ENCODE measurements at places on chromosomes 11 and 22.
A peak's percentile ranks its signal among the peaks of the same experiment; 100 is the strongest.

DNA sequence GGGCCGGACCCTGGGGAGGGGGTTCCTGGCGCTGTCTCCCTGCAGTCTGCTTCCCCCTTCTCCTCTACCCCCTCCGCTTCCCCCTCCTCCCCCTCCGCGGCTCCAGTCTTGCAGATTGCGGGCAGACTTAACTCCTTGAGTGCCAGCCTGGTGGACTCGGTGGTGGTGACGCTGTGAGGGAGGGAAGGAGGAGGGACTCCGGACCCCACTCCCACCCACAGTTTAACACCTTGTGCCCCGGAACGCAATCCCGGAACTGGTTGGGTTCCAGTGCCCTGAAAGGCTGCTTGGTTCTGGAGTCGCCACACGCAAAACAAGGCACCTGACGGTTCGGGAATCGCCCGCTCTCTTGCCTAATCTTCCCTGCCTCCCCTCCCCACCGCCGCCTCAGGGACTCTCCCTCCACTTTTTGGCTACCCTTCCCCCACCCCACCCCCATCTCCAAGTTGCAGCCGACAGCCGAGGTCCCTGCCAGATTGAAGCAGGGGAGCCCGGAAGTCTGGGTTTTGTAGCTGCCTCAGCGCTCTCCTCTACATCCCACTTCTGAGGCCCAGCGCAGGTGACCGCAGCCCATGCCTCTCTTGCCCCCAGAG is 3.9 kb upstream of the BCL9L start:
- DNase-seq, result peak; percentile 50

DNA sequence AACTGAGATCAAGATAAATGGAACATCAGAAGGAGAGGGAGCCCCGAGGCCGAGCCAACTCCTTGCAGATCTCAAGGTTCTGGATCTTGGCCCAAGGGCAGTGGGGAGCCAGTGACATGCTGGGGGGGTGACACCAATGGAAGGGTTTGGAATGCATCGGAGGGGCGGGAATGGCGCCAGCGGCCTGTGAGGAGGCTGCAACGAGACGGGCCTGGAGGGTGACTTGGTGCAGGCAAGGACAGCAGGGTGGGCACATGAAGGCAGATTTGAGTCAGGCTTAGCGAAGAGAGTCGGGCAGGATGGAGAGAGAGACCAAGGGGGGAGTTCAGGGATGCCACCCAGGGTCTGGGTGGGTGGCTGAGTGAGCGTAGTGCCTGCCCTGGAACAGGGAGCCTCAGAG is 23.2 kb downstream of the ELFN2 start:
- DNase-seq, result no peak

GRCh38 chr11:521177-521688 is 14.1 kb downstream of the HRAS start:
- DNase-seq, result no peak

- no peak for DNase-seq
Measured at GRCh38 chr11:24661331-24661730, 164.5 kb downstream of the LUZP2 start.

- DNase-seq, result no peak
Measured at GRCh38 chr11:64570341-64570740, 20.7 kb upstream of the SLC22A12 start.

DNA sequence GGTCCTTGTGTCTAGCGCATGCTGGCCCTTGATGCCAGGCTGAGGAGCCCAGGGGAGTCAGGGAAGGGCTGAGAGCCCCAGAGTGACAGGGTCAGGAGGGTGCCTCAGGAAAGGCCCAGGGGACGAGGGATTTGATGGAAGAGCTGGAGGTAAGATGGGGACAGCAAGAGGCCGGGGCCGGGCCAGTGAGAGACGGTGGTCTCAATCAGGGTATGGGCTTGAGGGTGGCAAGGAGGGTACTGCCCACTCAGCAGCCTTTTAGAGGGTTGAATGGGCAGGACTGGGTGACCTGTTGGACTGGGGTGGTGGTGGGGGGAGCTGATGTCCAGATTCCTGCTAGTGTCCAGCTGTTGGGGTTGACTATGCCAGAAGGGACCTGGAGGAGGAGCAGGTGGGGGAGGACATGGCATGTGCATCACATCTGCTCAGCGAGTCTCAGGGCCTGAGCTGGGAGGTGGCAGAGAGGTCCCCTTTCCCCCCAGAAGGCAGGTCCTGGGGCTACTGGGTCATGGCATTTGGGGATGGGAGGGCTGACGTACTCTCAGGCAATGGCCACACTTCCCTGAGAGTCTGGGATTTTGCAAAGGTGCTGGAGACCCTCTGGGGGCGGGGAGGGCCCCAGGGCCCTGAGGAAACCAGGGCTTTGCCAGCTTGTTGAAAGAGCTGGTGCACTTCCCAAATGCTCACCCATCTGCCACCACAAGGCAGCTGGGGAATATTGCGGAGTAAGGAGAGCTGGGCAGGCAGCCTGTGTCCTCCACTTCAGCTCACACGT is 18.4 kb downstream of the MYO7A start:
- DNase-seq, result no peak

- DNase-seq, result no peak
Measured at GRCh38 chr11:70509476-70509875, 111.1 kb downstream of the CTTN start.

DNA sequence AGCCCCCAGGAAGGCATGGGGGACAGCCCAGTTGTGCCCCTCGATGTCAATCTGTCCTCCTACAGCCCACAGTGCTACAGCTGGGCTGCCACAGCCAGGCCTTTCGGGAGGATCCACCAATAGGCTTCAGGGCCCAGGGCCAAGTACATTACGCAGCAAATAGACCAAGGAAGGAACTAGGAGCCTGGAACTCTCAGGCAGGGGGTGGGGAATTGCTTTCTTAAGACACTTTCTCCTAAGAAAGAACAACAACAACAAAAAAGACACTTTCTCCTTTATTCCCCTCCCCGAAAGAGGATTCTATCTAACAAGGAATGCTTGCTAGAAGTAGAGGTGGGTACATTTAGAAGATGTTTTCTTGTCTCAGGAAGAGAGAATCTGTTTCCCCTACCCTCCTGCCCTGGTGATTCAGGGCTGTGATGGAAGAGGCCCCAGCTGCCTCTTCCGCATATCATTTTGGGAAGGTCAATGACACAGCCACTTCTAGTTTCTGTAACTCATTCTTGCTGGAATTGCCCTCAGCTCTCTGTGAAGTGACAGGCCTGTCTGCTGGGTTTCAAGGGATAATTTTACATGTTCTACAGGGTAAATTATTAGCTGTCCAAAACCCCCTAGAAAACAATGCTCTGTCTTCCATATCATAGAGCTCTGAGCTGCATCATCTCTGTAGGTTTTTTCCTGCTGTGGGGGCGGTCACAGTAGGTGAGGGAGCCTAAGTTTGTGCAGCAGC is 6.0 kb upstream of the MALAT1 start:
- no peak for DNase-seq

- no peak for DNase-seq
Measured at GRCh38 chr11:62875698-62876478, 4.8 kb upstream of the SLC3A2 start.

DNA sequence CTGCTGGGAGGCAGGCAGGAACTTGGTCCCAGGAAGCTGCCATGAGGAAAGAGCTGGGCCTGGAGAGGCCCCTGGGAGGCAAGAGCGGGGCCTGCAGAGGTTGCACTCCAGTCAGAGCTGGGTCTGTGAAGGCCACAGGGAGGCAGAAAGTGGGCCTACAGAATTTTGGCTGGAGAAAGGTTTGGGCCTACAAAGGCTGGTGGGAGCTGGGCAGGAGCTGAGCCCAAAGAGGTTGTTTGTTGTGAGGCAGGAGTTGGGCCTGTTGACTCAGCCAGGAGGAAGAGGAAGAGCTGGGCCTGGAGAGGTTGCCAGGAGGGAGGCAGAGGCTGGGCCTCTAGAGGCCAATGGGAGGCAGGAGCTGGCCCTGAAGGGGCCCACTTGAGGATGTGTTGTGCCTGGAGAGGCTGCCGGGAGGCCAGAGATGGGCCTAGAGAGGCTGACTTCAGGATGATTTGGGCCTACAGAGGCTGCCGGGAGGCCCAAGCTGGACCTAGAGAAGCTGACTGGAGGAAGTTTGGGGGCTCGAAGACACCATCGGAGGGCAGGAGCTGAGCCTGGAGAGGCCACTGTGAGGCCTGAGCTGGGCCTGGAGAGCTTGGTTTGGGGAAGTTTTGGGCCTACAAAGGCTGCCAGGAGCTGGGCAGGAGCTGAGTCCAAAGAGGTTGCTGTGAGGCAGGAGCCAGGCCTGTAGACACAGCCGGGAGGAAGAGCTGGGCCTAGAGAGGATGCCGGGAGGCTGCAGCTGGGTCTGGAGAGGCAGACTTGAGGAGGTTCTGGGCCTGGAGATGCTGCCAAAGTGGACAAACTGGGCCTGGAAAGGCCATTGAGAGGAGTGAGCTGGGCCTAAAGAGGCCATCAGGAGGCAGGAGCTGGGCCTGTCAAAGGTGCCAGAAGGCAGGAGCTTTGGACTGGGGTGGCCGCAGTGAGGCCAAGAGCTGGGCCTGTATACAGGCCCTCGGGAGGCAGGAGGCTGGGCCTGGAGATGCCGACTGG is 40.7 kb downstream of the OR4C45 start:
- DNase-seq, result no peak

- DNase-seq, result no peak
Measured at GRCh38 chr22:20825624-20826023, 33.0 kb downstream of the PI4KA start.

DNA sequence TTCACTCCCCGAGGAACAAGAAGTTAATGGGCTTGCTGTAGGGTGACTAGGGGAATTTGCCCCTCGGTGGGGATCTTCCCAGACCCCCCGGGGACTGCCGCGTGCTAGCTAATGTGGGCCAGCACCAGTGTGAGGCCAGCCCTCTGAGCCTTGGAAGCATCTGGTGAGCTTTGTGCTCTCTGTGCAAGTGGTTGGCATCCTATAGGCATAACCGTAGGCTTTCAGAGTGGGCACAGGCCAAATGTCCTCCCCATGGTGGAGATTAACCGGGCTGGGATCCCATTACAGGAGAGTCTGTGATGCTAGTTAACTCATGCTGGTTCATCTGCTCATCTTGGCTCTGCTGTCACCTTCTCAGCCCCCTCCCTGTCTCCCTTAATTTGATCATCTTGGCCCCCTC is 125.7 kb downstream of the TRIM29 start:
- no peak for DNase-seq

DNA sequence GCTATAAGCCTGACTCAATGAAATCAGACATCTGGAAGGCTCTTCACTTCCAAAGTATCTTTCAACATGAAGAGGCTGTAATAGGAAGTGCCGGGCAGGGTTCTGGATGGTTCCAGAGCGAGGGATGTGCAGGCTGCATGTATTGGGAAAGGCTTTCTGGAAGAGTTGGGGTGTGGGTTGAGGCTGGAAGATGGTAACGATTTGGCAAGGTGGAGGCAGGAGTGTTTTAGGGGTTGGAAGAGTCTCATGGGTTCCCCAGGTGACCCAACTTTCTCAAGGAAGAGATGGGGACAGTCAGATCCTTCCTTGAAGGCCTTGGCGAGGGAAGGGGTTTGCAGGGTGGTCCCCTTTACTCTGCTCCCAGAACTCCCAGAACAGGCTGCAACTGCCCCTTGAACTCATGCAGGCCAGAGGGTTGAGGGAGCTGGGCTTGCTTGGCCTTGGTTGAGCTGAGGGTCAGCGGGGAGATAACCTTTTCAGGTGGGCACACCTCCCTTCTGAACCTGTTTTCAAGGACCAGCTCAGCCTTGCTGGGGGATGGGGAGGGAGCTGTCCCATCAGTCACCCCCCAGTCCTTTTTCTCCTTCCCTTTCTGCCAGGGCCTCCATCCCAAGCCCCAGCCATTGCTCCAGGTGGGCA is 9.4 kb upstream of the POU2F3 start:
- DNase-seq, result no peak

GRCh38 chr11:34859496-34859895 is 56.7 kb downstream of the APIP start:
- no peak for DNase-seq

GRCh38 chr22:20728523-20729190 is 45.3 kb upstream of the SERPIND1 start:
- DNase-seq, result no peak

DNA sequence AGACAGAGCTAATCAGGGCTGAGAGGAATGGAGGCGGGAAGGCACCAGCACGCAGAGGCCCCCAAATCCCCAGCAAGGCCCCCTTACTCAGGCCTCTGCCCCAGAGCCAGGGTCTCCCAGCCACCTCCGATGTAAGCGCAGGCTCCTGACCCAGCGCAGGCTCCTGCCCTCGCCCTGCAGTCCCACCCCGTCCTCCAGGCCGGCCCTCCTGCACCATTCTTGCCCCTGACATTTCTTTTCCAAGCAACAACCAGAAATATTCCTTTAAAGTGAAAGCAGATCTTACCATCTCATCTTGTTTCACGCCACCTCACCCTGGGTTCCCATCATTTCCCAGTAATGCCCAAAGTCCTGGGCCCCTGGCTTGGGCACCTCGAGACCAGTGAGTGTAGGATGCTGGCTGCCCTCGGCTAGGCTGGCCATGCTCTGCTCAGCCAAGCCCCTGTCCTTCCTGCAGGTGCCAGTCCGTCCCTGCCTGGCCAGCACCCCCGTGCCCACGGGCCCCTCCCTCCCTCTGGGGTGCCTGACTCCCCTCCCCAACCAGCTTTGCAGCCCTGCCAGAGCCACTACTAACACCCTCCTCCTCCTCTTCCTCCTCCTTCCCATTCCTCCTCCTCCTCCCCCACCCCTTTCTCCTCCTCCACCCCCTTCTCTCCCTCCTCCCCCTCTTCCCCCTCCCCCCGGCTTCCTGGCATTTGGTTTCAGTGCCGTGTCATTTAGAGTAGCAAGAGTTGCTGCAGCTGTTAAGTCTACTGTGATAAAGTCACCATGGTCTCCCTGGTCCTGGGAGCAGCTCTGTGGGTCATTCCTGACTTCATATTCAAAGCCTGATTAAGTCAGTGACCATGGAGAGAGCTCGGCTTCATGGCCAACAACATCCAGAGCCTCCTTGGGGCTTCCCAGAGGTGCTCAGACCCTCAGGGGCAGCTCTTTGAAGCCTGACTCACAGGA is 78.7 kb downstream of the PIWIL3 start:
- no peak for DNase-seq

DNA sequence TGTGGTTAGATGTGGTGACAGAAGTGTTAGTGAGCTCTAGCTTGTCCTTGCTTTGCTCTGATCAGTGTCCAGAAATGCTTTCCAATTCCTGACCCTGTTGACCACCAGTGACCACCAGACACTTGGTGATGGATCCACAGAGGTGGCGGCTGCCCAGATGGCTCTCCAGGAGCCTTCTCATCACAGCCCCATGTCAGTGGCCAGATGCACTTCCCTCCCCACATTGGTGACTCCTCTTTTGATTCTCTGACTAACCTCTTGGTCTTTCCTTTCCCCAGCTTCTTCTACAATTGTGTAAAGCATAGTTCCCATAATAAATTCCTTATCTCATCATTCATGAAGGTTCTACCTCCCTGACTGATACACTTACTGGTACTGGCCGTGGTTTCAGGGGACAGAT is 40.1 kb upstream of the CXCR5 start:
- no peak for DNase-seq

DNA sequence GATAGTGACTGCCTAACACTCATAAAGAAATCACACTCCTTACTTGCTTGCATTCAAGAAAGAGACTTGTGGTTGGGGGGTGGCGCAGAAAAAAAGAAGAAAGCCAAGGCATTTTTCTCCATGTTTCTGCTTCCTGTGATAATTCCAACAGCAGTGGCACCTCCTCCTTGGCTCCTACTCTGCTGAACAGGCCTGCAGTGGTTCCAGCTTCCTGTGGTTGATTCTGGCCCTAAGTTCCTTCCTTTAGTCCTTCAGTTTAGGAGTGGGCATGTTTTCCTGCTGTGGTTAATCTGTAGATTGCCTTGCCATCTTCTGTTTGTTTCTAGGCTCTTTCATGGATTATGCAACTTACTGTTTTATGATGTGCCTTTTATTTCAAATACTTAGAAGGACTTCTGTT is 940.4 kb downstream of the DLG2 start:
- no peak for DNase-seq
